GM13977 (cell line): ENCODE measurements at places on chromosomes 3 and 15.
A peak's percentile ranks its signal among the peaks of the same experiment; 100 is the strongest.

GRCh38 chr3:17832016-17832415 is 89.6 kb upstream of the TBC1D5 start:
- DNase-seq: no peak

DNA sequence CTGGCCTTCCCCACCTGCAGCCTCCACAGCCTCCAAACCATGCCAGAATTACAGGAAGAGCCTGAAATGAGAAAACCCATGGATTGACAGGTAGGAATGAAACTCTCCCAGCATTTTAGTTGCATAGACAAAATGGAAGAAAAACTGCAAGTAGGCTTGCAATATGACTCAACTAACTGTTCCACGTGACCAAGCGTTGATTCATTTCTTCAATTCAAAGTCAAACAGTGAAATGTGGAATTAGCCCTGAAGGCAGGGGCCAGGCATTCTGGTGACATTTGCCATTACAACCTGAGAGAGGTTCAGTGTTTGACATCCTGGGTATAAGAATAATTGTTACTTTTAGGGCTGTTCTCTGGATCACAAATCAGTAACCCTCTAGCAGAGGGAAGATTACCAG is 676.5 kb upstream of the CFAP20DC start:
- no peak for DNase-seq

GRCh38 chr15:35436422-35436821 is 109.5 kb downstream of the DPH6 start:
- no peak for DNase-seq

DNA sequence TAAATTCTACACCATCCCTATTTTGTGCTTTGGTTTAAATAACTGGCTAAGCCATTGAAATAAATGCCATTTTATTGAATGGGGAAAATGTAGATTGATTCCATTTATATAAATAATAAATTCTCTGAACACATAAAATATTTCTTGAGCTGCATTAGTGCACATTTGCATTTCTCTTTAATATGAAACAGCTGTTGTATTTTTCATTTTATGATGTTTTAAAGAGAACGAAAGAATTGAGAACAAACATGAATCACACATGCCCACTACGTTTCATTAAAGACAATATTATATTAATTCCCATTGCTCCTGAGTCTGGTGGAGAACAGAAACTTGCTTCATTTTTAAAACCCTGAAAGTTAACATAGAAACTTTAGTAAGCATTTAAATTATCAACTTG is 235.7 kb upstream of the CFAP20DC start:
- no peak for DNase-seq

- peak; percentile 74 for DNase-seq
Measured at GRCh38 chr15:28086175-28086703, 12.9 kb downstream of the OCA2 start.

GRCh38 chr15:27123808-27124207 is 152.8 kb downstream of the GABRG3 start:
- DNase-seq: no peak

DNA sequence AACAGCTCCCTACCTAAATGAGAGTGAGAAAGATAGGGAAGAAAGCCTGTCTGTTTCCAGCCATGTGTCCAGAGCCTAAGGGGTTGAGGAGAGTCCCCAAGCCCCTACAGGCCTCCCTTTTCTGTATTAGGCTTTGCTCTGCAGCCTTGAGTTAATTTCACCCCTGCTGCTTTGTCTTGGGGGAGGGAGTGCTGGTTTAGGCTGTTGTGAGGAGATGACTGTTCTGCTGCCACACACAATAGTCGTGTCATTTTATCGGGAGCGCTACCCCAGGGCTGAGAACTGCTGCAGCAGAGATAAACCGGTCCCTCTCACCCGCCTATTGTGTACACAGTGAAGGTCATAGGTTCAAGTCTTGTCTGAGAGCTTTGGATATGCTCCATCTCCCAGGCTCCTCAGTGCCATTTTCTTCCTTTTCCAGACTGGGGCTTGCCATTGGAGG is 1.4 kb downstream of the ZNF609 start:
- peak; percentile 53 for DNase-seq

DNA sequence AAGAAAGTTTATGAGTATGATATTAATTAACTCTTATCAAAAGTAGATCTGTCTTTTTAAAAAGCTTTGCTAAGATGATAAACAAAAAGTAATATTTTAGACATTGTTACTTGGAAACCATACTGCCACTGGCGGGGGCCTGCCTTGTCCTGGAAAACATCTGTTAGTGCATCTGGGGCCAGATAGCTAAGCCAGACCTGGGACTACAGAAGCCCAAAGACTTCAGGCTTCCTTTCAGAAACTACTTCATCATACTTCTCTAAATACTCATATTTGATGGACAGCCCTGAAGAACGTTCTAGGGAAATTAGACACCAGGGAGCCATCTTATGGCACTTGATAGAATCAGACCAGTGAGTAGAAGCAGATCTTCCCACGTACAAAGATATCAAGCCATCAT is 795.4 kb upstream of the SEMA6D start:
- DNase-seq: no peak
